ENCODE measurements at places on chromosomes 12 and 14.

DNA sequence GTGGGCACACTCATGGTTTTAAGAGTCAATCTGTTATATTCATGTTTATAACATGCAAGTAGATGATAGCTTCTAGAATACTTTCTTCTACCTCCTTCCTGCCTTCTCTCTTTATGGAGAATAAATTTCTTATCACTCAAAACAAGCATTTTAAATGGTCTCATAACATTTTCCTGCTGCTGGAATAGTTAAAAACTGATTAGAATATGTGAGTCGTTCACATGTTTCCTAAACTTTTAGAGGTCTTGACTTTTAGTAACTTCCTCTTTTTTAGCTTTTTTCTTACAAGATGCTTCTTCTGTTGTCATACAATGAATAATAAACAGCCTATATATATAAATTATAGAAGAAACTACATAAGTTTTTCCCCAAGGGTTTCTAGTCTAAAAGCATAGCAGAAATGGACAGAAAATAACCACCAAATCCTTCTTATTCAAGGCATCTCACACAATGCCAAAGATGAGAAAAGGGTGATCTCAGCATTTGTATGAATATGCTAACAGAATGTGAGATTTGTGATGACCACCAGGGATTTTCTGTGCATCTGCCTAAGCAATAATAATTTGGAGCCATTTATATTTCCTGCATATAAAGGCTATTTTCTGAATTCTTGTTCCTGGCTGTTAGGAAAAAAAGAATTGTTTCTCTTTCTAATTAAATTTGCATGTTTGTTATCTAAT lies 127.8 kb downstream of the DAAM1 start:
- DNase-seq: no peak

GRCh38 chr12:95411057-95411456 lies 62.9 kb upstream of the METAP2 start:
- DNase-seq: no peak

GRCh38 chr14:86739761-86740160 lies 1209.8 kb downstream of the FLRT2 start:
- no peak for DNase-seq

DNA sequence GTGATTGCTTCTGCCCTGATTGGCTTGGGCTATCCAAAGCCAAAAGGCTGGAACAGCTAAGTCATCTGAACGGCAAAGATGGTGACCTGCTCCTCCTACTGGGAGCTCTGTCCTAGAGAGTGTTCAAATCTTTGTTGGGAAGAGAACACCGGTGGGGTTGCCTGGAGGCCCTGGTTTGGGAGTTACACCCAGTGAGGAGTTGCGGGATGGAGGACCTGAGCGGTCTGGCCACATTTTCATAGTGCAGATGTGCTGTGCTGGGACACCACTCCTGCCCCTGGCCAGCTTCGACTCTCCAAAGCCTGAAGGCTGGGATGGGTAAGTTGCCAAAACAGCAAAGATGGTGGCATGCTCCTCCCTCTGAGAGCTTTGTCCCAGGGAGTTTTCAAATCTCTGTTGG lies 795.4 kb downstream of the TRHDE start:
- DNase-seq: no peak

DNA sequence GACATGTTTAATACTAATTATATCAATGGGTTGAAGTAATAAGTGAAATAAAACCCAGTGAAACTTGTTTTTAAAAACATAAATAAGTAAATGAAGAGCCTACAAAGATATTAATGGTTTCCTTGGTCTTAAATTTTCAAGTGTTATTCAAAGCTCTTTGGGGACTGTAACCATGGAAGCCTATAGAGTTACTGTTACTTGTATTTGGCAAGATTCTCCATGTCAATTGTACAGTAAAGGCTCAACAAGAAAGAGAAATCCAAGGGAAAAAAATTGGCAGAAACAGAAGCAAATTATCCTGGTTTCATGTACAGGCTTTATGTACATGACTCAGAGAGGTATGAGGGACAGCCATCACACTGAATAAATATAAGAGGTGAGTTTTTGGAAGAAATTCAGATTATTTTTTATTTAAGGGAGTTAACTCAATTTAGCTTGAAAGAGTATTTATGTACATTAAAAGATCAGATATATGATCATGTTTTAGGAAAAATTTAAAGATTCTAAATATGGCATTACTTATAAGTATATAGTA lies 151.1 kb upstream of the HMGA2 start:
- DNase-seq: no peak

GRCh38 chr12:10368206-10369171 lies 21.4 kb downstream of the KLRK1 start:
- no peak for DNase-seq

Data from A172 (cell line).